Activated gamma-delta T cell treated with Interleukin-2 at 50 U/mL for 16 hours (primary cell): ENCODE measurements at places on chromosomes 1 and 21.

DNA sequence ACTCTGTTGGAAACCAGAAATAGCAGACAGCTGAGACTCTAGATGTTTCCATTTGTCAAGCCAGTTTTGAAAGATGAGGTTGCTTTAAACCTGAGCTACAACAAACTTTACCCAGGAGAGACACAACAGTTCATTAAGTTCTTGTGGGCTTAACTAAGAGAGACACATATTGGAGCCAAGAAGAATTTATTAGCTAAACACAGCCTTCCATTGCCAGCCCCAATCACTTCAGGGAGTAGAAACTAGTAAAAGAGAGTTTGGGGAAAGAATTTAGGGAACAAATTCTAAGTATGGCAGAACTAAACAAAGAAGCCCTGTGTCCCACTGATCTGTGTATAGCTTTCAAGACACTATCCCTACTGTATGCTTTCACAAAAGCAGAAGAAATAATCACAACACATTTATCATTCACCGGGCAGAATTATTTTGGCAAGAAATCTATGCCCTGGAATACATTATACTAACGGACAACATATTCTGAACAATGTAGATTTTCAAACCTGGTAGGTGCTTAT is 87.3 kb upstream of the KAZN start:
- no peak for DNase-seq

GRCh38 chr1:8217011-8217711 is 100.8 kb upstream of the SLC45A1 start:
- no peak for DNase-seq

DNA sequence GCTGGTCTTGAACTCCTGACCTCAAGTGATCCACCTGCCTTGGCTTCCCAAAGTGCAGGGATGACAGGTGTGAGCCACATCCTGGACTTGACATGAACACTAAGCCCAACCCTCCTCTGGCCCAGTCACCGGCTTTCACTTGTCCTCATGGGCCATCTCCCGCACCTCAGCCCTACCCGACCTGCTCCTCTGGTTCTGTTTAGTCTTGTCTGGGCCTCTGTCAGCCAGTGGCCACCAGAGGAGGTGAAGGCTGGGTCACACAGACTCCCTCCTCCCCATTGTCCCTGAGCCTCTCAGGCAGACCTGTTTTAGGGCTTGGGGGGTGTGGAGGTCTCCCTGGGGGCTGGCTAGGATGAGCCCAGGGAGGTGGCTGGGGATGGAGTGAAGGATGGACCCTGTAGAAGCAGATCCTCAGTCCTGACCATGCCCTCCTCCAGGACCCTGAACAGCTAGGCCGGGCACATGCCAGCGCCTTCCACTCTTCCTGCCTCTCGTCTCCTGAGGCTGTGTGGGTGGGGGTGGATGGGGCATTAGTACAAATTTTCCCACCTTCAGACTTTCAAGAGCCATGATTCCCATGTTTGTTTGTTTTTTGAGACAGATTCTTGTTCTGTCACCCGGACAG is 26.1 kb upstream of the UMODL1 start:
- no peak for DNase-seq

GRCh38 chr1:97451046-97451826 is 469.6 kb downstream of the DPYD start:
- DNase-seq, result no peak

DNA sequence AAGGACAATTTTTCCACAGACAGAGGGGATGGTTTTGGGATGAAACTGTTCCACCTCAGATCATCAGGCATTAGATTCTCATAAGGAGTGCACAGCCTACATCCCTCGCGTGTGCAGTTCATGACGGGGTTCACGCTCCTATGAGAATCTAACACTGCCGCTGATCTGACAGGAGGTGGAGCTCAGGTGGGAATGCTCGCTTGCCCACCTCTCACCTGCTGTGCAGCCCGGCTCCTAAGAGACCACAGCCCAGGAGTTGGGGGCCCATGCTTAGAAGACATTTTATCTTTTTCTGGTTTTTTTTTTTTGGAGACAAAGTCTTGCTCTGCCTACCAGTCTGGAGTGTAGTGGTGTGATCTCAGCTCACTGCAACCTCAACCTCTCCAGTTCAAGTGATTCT is 16.0 kb downstream of the GNB1 start:
- no peak for DNase-seq

DNA sequence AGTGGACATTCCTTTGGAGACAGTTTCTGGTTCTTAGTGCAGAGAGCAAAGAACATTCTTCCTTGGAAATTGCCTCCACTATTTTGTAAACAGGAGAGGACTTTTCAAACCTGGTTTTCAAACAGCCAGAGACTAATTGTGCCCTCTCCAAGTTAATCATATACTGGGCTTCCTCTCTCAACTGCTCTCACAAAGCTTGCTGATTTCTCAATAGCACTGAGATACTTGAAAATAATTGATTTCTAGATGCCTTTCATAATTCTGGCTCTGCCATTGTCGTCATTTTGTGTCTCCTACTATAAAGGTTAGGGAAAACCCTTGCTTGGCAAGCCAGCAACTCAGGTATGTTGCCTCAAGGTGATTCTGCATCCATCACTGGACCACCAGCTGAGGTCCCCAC is 56.0 kb downstream of the KCNJ15 start:
- DNase-seq, result no peak

- no peak for DNase-seq
Measured at GRCh38 chr1:40858856-40859416, 3.2 kb downstream of the CITED4 start.

- DNase-seq, result no peak
Measured at GRCh38 chr1:157641177-157641576, 43.3 kb upstream of the FCRL4 start.

DNA sequence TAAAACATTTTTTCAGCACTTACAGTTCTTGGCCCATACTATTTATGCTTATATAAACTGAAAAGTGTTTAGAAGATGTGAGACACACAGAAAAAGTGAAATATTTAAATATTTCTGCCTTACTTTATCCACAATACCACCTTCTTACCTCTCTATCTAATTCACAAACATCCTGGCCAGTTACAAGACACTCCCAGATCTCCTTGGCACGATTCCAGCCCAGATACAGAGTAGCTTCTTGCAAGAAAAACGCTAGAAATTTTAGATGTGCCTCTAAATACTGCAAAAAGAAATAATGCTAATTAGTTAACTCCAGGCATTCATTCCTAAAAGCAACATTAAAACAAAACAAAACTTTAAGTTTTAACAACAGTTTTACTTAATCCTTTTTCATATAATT is 68.4 kb downstream of the USP24 start:
- DNase-seq, result no peak
